Stimulated activated CD8-positive, alpha-beta memory T cell treated with anti-CD3 and anti-CD28 coated beads, Interleukin-15, amount 100 ng/mL, for 48 hours (primary cell): ENCODE measurements at places on chromosomes 5 and 9.

- DNase-seq = no peak
These were observed 31.5 kb upstream of the INSYN2B start for GRCh38 chr5:170011751-170012150.

DNA sequence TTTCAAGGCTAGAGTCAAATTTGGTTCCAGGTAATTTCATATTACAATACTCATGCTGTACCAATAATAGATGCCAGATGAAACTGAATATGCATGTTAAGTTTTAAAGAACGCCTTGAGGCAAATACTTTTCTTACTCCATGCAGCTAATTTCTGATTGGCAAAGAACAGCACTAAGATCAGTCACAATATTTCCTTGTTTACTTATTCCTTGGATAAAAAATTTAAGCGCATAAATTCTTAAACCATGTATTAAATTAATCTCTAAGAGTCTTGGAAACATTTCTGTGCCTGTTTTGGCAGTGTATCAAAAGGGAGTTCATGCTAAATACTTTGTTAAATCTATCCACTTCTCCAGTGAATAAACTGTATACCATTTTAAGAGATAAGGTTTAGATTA is 173.5 kb downstream of the SLC12A2 start:
- no peak for DNase-seq

GRCh38 chr5:42944989-42945388 is 95.1 kb downstream of the ANXA2R start:
- DNase-seq = no peak

- DNase-seq = no peak
These were observed 212.3 kb downstream of the TRIM36 start for GRCh38 chr5:114957384-114957783.

GRCh38 chr5:148790545-148791333 is 35.7 kb upstream of the ADRB2 start:
- no peak for DNase-seq

DNA sequence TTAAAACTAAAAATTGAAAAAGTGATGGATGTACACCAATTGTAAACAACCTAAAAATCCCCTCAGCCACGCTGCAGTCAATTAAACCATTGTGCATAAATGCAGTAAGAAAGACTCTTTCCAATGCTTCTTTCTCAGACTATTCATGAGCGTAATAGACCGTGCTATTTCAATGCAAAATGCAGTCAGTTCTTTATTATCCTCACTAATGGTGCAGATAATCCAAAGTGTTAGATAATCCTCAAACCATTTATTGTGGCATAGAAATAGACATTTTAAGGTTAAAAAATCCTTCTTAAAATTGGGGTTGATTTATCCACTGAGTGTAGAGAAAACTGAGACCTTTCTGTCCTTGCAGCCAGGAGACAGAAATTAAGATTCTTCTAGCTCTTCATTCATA is 1862.8 kb downstream of the EFNA5 start:
- no peak for DNase-seq

GRCh38 chr5:113117543-113118115 is 141.0 kb downstream of the DCP2 start:
- no peak for DNase-seq

- DNase-seq = no peak
These were observed 207.4 kb downstream of the PAPPA start for GRCh38 chr9:116360989-116361388.

DNA sequence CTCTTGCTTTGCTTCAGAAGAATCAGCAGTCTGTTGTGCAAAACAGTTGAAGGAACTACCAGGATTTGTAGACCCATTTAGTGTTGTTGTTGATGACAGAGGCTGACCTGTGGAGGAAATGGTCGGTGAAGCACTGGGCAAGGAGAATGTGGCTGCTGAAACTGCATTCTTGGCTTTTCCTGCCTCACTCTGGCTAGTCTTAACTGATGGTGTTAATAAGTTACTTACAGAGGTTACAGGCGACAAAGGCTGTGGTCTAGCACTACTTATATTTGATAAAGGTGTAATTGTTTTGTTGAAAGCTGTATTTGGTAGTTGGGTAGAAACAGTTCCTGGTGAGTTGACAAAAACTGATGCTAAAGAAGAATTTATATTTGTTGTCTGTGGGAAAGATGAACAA is 31.5 kb downstream of the MLANA start:
- DNase-seq = no peak
